ENCODE measurements at places on chromosomes 7 and 10.

DNA sequence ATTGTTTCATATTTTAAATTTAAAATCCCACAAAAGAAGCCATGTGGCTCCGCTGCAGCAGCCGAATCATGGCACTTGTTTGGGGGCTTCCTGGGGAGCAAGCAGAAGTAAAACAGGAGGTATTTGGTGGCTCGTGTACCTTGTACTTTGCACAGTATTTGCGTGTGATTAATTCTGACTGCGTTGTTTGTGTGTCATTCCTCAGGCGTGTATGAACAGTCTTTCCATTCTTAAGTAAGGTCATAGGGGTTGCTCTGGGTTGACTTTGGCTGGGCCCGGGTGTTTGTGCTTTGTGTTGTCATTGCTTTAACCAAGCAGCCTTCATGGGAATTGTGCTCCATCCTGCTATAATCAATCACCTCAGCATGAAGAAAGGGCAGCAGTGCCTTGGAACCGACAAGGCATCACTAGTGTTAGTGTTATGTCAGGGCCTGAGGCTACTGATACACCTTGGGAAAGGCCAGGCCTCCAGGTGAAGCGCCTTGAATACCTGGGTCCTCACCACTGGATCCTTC, 182.4 kb downstream of the ARHGAP21 start:
- DNase-seq: no peak

GRCh38 chr10:35124540-35124939, 2.1 kb upstream of the CREM start:
- DNase-seq: no peak

DNA sequence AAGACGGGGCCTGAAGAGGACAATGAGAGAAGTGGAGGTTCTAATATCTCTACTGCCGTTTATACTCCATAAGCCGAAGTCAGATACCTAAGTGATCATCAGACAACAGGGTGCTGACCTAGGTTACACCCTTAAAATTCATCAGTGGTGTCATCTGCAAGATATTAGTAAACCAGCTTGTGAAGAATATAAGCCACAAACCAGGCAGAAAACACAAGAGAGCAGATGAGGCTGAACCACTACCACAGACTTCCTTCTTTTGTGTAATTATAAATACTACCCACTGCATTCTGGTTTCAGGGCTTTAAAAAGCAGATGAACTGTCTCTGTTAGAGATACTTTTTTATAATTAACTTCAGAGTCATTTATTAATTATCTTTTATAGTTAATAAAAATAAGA, 69.0 kb upstream of the LRRC17 start:
- no peak for DNase-seq

DNA sequence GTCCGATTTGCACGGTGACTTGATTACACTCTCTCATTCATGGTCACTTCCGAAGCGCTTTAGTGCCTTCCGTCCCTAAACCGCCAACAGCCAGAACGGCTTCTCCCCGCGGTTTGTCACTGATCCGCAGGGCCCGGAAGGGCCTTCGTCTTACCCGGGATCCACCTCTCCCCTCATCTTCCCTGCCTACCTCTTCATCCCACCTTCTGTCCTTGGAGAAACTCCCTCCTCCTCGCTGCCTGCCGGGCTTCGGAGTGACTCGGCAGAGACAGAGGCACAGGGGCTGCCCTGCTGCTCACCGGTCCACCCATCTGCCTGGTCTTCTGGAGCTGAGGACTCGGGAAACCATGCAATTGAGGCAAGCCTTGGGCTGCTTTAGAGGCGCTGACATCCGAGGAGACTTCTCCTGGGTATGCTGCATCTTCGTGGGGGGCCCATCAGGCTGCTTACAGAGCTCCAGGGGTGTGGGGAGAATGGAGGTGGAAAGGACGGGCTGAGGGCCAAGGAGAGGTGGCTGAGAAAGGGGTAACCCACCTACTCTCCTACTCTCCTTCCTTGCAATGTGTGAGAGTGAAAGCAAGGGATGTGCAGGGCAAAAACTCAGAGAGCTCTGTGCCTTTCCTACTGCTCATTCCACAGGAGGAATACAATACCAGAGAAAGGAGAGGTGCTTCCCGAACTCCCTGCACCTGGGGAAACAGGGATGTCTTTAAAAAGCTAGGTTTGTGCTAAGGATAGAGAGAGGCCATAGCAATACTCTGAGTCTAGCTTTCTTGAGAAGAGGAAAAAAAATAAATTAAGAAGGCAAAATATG, 1.0 kb upstream of the HOXA11 start:
- DNase-seq: no peak

DNA sequence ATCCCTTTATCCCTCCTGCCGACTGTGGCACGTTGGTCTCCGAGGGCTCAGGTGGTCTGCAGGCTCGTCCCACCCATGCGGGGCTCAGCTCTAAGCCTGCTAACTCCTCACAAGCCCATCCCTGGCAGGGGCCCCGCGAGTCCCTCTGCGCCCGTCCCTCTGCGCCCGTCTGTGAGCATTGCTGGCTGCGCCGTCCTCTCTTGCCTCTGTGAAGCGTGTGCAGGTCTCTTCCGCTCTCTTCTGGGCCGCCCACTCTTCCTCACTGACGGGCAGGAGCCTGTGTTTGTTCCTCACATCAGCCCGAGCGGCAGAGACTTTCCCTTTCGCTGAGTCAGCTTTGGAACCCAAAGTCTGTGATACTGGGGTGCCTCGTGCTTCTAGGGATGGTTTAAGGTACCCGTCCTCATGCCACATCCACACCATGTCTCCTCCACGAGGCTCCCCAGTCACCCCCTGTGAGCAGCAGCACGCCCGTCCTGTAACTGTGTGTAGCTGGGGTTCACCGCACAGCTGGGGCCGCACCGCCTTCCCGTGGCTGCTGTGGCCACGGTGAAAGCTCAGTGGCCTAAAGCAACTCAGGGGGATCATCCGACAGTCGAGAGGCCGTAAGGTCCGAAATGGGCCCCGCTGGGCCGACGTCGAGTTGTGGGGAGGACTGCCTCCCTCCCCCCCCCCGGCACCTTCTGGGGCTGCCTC, 35.5 kb downstream of the ADGRA1 start:
- no peak for DNase-seq

GRCh38 chr10:33800986-33801385, 466.5 kb upstream of the NRP1 start:
- no peak for DNase-seq

- no peak for DNase-seq
Observed at GRCh38 chr10:75540357-75540966, 109.0 kb downstream of the LRMDA start.

DNA sequence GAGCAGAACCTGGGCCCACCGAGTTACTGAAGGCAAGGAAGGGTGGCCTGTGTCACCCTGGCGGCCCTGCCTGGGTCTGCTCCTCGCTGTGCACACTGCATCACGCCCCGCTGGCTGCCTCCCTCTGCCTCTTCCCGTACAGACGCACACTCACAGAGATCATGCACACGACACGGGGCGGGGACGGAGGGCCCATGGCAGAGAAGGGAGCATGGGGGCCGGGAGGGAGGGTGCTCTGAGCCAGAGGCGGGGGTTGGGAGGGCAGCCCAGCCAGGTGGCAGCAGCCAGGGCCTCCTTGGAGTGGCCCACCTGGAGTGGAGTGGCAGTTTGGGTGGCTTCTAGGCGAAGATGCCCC, 16.6 kb downstream of the BUD23 start:
- no peak for DNase-seq

DNA sequence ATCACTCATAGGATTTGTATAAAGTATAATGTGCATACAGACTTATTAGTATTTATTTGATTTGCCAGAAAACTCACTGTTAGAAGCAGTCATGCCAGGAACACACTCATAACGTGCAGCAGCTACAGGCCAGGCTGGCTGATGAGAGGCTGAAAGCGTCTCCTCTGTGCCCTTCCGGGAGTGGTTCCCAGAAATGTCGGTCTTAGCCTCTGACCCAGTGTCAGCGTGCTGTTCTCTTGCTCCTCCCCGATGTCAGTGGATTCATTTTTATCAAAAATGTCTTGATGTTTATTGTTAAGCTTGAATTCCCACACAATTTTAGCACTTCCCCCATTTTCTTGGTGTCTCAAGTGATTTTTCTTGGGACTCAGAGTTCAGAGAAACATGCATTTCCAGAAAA, 33.3 kb upstream of the GARS1 start:
- no peak for DNase-seq

GRCh38 chr7:43646603-43647338, 63.9 kb downstream of the STK17A start:
- no peak for DNase-seq

DNA sequence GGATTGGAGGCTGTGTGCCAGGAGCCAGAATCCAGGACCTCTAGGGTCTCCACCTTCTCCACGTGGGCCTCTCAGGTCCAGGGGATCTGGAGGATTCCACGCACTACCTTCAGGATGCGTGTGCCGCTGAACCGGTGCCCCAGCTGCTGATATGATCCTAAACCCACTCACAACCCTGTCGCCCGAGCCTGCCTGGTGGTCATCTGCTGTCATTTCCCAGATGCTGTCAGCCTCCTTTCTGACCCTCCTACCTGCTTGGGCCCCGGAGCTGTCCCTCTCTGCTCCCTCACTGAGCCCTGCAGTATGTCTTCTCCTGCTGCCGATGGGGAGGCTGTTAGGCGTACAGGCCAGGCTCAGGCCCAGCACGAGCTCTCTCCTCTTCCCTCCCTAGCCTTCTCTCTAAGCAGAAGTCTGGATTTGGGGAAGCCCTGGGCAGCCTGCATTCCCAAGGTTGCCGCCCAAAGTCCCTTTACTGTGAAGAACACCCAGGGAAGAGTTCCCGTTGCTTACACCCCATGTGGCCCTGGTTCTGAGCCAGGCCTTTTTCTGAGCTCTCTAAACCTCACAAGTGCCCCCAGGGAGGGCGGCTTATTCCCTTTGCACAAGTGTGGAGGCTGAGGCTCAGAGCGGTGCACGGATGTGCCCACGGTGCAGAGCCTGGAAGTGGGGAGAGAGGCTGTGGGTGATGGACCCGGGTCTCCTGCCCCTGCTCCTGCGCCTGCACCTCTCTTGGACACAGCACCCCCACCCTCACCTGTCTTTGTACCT, 30.8 kb upstream of the ZNF488 start:
- DNase-seq: no peak

- DNase-seq: no peak
Observed at GRCh38 chr7:66739477-66739876, 1.1 kb upstream of the RABGEF1 start.

GRCh38 chr10:77034795-77035194, 602.8 kb downstream of the KCNMA1 start:
- DNase-seq: no peak

GRCh38 chr7:76260171-76260703, 42.2 kb upstream of the HSPB1 start:
- DNase-seq: peak; percentile 68

DNA sequence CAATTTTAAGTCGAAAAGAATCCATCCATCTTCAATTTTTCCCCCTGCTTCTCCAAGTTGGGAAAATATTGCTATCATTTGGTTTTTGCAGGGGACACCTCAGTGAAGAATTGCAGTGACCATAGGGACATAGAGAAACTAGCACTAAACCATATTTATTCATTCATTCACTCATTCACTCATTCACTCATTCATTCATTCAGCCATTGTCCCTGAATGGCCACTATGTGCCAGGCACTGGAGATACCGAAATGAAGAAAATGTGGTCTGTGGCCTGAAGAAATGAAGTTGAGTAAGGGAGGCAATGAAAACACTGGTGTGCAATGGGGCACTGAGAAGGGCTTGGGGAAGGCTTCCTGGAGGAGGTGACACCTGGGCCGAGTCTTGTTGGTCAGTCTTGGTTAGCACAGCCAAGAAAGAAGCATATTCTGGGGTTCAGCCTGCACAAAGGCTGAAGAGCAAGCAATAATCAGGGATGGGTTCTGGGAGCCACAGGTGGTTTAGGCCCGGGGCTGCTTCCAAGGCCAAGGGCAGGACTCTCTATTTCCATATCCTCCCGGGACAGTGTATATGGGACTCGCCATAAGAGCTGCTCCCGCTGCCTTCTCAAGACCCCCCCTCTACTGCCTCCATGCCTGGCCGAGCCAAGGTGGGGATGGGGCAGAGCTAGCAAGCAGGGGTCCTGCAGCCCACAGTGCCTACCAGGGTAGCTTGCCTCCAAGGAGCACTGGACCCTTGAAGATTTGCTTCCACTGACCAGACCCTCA, 25.5 kb upstream of the C10orf105 start:
- DNase-seq: no peak

- DNase-seq: peak; percentile 62
Observed at GRCh38 chr10:103772096-103772845, 83.1 kb downstream of the SH3PXD2A start.

GRCh38 chr10:65367706-65368105, 1558.1 kb upstream of the LRRTM3 start:
- no peak for DNase-seq

DNA sequence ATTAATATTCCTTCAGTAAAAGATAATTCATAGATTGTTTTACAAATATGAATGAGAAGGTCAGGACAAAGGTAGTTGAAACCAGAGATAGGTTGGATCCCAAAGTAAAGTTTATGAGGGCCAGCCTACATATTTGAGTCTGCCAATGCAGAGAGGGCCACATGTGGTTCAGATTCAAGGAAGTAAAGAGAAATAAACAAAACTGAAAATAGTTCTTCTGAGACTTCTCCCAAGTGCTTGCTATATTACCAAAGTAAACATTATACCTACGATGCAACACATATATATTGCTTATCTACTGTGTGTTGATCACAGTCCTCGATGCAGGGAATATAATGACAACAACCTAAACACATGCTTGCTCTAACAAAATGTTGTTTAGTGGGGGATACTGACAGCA, 109.8 kb downstream of the MALRD1 start:
- DNase-seq: no peak

DNA sequence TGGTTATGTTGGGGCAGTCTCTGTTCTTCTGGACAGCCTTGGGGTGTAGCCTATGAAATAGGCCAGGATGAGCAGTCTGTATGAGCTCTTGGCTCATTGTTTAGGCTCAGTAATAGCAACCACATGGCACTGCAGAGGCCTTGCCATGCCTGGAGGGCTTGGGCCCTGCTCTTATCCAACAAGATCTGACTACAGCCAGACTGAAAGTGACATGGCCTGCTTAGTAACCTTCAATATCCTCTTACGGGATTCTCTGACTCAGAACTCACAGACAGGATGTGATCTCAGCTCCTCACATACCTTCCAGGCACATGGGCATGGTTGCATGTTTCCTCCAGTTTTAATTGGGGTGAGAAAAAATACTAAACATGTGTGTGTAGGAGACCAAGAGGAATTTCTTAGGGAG, 289.3 kb downstream of the PTEN start:
- DNase-seq: no peak

- DNase-seq: no peak
Observed at GRCh38 chr10:102185811-102186527, 33.8 kb downstream of the NOLC1 start.

GRCh38 chr10:132879408-132880127, 62.8 kb downstream of the CFAP46 start:
- DNase-seq: no peak

DNA sequence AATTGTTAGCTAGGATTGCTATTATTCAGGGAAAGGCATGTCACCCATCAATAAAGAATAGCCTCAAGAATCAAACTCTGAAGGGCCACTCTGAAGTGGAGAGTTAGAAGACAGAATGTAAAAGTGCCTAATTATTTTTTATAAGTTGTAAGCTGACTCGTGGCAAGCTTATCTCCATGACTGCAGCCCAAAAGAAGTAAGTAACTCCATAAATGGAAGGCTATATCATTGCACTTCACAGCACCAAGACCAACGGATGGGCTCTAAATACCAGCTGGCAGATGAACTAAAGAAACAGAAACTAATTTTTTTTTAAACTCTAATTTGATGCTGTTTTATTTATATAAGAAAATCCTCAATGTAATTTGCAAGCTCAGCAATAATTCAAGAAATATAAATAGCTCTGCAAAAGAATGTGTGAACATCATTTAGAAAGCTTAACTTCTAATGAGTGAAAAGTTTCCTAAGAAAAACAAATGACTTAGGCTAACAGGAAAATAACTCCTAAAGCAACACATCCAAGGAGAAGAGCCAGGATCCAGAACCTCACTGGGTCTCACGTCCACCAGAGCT, 165.5 kb downstream of the SNX13 start:
- peak; percentile 72 for DNase-seq
